Non-pigmented ciliary epithelial cell (primary cell): ENCODE measurements at places on chromosomes 6 and 20.

- no peak for DNase-seq
Observed at GRCh38 chr6:46760925-46761324, 14.2 kb downstream of the ANKRD66 start.

DNA sequence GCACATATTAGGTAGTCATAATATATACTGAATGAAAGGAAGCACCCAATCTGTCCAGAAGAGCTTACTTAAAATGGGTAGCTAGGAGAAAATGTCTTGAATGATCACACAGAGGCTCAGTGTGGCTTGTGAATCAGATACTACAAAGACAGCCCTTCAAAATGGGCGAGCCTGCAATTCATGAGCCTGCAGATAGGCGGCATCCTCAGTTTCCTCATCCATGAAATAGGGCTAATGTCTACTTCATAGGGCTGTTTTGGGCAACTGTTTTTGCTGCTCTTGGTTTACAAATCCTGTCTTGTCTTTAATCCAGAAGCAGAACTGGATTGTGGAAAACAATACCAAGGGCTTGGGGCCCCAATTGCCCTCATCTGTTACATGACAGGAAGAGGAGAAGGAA lies 129.3 kb upstream of the KCNK16 start:
- DNase-seq: no peak

DNA sequence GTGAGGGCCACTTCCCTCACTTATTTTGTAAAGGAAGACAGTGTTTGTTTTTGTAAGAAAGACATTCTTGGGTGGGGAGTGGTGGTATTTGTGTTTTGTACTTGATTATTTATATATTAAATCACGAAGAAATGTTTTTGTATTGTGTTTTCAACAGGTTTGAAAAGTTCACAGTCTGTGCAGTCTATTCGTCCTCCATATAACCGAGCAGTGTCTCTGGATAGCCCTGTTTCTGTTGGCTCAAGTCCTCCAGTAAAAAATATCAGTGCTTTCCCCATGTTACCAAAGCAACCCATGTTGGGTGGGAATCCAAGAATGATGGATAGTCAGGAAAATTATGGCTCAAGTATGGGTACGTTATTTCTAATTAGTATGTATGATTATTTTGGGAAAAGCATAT lies 137.2 kb downstream of the NCOA3 start:
- DNase-seq: no peak

GRCh38 chr6:35492258-35492973 lies 4.5 kb downstream of the TEAD3 start:
- no peak for DNase-seq

DNA sequence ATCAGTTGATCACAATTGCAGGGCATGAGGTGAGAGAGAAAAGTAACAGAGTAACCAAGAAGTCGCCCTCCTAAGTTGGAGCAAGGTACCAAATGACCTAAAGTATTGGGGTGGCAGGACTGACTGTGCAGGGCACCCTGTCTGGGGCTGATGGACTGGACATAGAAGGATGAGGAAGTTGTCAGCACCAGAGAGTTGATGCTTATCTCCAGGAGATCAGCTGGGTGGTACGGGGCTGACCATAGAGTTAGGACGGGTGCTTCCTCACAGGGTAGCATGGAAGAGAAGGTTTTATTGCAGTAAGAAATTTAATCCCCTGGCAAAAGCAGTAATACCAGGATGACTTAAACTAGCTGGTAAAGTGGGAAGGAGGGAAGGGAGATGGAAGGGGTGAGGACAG lies 66.7 kb downstream of the TMEM170B start:
- no peak for DNase-seq

DNA sequence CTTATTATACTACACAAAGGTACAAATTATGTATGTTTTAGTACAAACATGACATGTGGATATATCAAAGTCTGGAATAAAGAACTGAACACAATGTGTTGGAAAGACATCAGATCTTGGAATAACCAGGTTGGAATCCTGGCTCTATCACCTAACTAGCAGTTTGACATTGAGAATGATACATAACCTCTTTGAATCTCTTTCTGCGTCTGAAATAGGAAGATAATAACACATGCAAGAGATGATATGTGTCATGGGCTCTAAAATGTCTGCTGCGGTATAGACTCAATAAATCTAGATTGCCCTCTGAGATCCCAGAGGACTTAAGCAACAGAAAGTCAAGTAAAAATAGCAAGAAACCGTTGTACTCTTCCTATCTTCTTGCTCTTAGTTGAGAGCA lies 66.8 kb upstream of the CCN2 start:
- DNase-seq: no peak

DNA sequence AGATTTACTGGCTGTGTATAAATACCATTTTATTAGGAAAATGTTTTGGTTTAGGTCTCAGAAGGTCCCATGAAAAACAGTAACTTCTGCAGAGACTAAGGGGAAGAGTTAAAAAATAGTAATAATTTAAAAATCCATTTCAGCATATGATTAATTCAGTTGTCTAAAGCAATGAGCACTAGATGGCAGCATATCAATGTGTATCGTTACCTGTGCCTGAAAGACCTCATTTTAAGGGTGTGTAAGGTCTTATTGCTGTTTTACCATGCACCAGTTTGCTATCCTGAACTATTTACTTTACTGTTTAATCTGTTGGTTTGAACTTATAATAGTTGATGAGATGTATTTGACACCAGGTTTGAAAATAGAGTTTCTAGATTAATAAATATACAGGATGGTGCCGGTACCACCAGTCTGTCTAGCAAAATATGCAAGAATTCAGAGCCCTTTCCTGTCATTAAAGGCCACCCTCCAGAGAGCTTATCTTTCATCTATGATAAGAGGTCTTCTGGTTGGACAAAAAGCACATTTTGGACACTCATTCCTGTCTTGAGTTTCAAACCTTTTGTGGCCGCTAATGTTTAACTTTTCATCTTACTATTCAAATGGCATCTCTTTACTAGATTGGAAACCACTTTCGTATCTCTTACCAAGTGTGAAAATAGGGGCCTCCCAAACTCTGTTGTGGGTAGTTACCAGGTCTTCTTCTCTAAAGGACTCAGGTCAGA lies 8.9 kb upstream of the AHI1 start:
- no peak for DNase-seq

- no peak for DNase-seq
Observed at GRCh38 chr6:142863981-142864380, 81.0 kb downstream of the HIVEP2 start.

DNA sequence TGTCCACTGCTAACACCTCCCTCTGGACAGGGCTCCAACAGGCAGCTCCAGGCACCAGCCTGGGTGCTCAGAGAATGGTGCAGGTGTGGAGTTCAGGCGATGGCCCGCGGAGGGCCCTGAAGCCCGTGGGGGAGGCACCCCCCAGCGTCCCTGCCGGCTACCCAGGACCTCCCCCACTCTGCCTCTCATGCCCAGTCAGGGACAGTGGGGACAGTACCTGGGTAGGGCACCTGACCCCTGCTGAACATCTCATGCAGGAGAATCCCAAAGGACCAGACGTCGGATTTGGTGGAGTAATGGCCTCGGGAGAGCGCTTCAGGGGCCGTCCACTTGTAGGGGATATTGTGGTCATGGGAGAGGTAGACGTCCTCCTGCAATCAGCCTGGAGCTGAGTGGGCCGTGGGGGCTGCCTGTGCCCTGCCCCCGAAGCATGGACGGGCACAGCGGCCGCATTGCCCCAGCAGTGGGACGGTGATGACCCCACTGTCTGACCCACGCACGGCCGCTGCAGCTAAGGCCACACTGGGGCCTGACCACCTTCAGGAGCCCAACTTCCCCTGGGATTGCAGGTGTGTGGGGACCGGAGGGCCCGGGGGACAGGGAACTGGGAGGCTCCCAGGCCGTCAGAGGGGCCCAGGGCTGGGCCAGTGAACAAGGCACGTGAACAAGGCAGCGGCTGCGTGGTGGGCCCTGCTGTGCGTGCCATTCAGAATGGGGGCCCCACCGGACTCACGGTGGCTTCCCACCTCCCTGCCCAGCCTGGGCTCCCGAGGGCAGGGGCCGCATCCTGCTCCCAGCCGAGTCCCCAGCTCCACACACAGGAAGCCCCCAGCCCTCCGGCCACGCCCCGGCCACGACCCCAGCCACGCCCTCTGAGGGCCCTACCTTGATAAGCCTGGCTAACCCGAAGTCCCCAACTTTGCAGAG lies 7.1 kb downstream of the PTK6 start:
- DNase-seq: no peak

DNA sequence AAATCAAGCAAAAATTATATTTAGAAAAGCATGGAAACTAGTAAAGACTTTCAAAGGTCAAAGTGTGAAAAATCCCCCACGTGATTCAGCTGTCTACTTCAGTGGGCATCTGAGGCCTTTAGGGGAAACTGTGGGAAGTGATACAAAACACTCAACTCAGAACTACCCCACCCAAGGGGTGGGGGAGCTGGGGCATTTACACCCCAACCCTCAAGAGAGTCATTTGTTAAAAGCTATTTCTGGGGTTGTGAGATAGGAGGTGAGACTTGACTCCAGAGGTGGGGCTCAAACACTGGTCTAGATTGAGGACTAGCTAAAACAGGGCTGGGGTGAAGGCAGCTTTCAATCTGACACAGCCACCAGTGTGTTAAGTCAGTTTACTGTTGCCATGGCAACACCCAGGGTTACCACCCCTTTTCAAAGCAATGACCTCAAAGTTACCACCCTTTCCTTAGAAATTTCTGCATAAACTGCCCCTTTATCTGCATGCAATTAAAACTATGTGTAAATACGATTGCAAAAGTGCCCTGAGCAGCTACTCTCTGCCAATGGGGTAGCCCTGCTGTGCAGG lies 9.9 kb upstream of the GTSF1L start:
- no peak for DNase-seq
